ENCODE measurements at places on chromosomes 6 and 20.

GRCh38 chr20:15992564-15992963 lies 580.7 kb downstream of the KIF16B start:
- DNase-seq, result no peak

GRCh38 chr20:57651881-57652605 lies 31.8 kb upstream of the ZBP1 start:
- no peak for DNase-seq

DNA sequence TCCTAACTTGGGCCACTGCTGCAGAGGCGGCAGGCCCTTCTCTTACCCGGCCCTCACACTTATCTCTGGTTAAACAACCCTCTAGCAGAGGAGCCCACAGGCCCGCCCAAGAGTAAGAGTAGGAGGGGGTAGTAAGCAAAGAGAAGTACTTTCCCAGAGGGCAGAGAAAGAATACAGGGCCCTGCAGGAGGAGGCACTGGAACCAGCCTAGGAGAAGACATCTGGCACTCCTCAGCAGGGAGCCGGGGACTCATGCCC lies 10.1 kb downstream of the MTCH1 start:
- DNase-seq, result no peak

DNA sequence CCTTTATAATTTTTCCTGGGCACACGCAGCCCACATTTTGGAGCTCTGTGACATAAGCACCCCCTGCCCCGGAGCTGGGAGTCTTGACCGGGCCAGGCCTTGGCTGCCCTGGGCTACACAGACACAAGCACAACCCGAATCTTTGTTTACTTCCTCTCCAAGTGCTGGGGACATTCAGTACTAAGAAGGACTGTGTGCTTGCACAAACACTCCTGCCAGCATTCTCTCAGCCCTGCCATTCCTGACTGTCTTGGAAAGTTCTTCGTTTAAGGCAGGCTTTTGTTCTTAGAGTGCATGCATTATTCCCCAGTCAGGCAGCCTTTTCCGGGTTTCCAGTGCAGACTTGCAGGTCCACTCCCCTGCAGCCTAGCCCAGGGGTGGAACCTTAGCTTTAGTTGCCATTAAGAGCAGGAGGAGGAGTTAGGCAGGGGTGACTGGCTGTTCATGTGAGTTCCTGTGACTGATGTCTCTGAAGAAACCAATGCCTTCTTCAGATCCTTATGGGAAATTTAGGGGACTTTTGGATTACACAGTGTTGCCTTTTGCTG lies 28.6 kb downstream of the FOXO3 start:
- peak; percentile 54 for DNase-seq

DNA sequence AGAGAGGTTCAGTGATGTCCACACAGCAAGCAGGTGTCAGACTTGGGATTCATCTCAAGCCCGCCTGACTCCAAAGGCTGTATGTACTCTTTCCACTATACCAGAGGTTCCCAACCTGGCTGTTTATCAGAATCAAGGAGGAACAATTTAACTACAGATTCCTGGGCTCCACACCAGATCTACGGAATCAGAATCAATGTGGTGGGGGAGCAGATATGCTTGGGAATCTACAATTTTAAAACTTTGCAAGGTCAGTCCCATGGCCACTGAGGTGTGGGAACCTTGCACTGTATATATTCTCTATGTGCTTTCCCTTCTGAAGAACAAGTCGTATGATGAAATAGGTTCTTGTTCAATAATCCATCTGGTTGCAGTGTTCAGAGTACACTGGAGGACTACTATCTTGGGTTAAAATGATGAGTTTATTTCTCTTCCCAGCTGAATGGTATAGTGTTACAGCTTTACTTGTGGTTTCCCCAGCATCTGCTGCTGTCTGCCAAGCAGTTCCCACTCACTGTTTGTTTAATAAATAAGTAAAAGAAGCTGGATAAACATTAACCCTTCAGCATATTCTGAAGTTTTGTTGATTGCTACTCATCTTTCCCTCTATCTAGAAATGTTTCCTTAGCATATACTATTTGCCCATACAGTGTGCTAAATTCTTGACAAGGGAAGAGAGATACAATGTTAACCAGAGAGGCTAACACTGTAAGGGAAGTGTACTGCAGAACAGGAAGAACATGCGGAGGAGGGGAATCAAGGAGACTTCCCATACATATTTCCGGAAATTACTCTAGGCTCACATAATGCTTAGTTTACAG lies 9.9 kb downstream of the TTI1 start:
- no peak for DNase-seq

- no peak for DNase-seq
These were observed 66.0 kb upstream of the STX16 start for GRCh38 chr20:58584881-58585752.

- DNase-seq, result peak; percentile 57
These were observed 50.4 kb downstream of the HMGCLL1 start for GRCh38 chr6:55528624-55529023.

- DNase-seq, result peak; percentile 41
These were observed 22.4 kb upstream of the UTRN start for GRCh38 chr6:144262470-144263369.

- no peak for DNase-seq
These were observed 45.5 kb downstream of the NDRG3 start for GRCh38 chr20:36700438-36700837.

GRCh38 chr20:37522260-37523011 lies 1.4 kb downstream of the NNAT start:
- no peak for DNase-seq

DNA sequence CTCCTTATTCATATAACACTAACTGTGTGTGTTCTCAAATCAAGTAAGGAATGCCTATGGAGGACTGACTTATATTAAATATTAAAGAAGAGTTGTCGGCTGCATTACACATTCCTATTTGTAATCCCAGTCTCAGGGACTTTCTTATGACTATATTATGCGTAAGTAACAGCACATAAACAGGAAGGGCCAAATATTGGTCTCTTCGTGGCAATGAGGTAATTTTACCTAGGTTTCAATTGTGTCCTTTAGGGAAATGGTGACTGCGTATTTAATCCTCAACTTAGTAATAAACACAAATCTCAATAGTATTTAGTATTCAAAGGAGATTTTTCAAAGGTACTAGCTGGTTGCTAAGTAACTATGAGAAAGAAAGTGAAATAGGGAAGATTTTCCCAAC lies 22.8 kb upstream of the EPM2A start:
- no peak for DNase-seq

- DNase-seq, result peak; percentile 80
These were observed 21.1 kb downstream of the RTN4IP1 start for GRCh38 chr6:106608080-106608668.

- DNase-seq, result no peak
These were observed 710.5 kb upstream of the HS3ST5 start for GRCh38 chr6:115053169-115053860.

GRCh38 chr20:54086507-54087039 lies 16.2 kb upstream of the BCAS1 start:
- no peak for DNase-seq

DNA sequence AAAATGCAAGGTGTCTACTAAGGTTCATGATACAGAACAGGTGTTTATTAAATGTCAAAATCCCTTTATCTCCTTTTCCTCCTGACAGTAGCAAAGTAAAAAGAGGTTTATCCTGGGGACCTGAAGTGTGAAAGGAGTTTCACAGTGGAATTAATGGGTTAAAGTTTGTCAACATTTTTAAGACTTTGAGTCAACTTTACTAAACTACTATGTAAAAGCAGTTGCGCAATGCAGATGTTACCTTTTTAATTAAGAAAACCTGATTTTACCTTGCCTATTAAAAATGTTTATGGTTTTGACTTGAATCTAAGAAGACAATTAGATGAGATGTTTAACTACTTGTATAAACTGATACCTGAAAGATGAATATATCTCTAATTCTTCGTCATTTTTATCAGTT lies 14.6 kb downstream of the PKIB start:
- DNase-seq, result no peak

DNA sequence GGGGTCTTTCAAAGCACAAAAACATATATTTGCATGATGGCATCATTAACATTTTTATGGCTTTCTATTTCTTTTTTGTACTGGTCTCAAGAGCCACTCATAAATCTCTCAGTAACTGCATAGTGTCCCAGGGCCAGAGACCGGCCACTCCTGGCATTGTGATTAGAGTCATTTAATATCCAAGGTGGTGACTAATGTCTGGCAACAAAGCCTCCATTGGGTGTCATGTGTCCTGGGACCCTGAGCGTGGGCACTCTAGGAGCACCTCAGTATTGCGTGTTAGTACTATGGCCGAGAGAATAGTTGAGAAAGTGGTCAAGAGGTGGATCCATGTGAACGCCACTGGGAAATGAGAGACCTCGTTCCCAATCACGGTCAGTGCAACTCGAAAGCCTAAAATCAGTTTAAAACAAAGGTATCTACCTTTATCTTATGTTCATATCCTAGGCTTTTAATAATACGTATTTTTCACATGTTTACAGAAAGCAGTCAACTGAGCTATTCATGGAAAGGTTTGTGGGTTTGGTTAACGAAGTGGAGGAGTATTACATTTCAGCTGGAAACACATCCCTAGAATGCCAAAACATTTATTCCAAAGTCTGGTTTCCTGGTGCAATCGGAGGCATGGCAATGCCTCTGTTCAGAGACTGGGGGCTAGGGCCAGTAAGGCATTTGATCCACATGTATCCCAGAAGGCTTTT lies 2.7 kb upstream of the ESR1 start:
- no peak for DNase-seq

DNA sequence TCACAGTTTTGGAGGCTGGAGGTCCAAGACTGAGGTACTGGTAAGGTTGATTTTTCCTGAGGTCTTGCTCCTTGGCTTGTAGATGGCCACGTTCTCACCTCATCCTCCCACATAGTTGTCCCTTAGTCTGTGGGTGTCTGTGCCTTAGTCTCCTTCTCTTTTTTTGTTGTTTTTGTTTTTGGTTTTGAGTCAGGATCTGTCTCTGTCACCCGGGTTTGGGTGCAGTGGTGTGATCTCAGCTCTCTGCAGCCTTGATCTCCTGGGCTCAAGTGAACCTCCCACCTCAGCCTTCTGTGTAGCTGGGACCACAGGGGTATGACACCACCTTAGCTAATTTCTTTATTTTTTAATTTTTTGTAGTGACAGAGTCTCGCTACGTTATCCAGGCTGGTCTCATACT lies 245.2 kb downstream of the PHACTR1 start:
- no peak for DNase-seq

DNA sequence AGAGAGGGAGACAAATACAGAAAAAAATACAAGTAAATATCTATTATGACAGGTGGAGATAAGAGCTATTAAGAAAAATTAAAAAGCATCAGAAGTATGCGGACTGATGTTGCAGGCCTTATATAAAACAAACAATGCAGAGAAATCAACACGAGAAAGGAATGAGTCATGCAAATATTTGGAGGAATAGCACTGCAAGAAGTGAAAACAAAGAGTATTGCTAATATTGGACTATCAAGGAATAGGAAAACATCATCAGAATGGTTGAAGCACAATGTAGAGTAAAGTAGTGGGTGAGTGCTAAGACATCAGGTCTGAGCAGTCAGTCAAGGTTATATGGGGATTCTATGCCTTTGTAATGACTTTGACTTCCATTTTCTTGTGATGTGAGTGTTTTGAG lies 657.5 kb upstream of the GJE1 start:
- no peak for DNase-seq

DNA sequence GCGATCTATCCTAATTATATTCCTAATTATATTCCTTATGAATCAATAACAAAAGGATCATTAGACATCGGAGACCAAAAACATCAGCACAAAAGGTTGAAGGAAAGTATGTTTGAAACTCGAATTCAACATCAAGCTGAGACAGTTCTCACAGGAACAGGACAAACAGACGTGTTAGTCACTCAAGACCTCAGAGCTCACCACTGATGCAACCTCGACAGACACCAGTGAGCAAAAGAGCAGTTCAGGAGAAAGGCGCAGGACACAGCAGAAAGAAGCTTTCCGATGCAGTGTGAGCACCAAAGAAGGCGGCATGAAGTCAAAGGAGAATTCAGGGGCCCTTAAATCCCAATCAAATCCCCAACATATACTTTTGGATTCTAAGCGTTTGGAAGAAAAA lies 6.3 kb upstream of the RAMACL start:
- DNase-seq, result peak; percentile 62

DNA sequence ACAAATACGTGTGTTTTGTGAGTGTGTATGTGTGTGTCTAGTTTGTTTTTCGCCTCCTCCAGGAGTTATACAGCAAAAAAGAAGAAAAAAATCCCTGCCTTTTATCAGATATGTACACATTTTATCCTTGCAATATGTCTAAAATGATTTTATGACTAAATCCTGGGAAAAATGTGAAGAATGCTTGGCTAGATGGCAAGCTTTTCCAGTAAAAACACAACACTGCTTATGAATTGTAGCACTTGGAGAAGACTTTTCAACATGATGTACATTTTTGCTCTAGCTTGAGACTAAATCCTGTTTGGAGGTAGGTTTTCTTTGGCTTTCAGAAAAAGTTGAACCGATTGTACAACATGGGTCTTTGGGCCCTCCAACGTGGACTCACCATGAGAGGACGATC lies 160.2 kb downstream of the GMPR start:
- no peak for DNase-seq

GRCh38 chr6:84150705-84151104 lies 76.7 kb downstream of the CEP162 start:
- peak; percentile 13 for DNase-seq

DNA sequence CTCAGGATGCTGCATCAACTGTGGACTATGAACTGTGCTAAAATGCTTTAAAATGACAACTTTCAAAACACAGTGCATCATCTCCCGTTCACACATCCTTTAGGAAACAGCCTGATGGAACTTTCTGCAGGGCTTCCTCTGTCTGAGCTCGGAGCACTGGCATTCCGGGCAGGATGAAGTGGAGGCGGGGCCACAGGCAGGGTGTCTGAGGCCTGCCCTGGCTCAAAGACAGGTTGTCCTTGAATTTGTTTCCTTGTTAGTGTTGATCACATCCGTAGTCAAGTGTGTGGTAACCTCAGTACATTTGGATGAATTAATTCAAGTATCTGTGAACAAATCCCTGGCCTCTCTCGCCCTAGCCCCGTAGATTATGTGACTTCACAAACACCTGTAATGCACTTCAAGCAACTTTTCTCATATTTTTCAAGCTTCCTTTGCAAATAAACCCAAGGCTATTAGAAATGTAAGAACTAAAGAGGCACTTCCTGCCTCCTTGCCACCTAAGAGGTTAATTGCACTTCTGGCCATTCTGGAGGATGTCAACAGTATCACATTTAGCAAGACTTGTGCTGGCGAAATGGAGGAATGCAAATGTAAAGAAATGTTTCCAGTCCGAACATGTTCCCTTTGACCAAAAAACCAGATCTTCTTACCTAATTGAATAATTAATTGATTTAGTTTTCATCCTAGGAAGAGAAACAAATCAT lies 3.1 kb downstream of the CD93 start:
- DNase-seq, result peak; percentile 39

- no peak for DNase-seq
These were observed 78.2 kb downstream of the ADAT2 start for GRCh38 chr6:143372199-143372882.

DNA sequence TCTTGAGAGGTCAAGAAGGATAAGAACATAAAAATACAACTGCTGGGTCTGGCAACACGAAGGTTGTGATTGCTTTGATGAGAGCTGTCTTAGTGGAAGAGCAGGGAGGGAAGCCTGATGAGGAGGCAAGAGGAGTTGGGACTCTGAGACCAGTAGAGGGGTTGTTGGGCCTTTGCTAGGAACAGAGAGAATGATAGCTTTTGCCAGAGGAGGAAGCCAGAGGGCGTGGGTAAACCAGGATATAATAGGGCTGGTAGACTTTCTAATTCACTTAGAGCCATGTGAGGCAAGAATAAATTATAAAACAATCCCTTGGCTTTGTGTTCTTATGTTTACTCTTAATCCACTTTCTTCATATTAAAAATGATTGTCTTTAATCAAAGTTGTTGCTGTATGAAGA lies 78.6 kb downstream of the RCAN2 start:
- no peak for DNase-seq

GRCh38 chr20:1403624-1404023 lies 10.8 kb upstream of the FKBP1A start:
- no peak for DNase-seq
